ENCODE measurements at places on chromosomes 2 and 18. TPM values are rescaled to one million over a fixed set of nuclear protein-coding genes. Genes with fewer than 3 reads are reported as not detected.

The ABCG5 gene
- total RNA-seq, result not detected

The AKAIN1 gene
- not detected for total RNA-seq

The ACOXL gene
- not detected for total RNA-seq

The ADGRF3 gene
- total RNA-seq, result 4.0 TPM

The SP140 gene
- total RNA-seq, result 111 TPM

The EGR4 gene
- 0.55 TPM for total RNA-seq

The IL18R1 gene
- 17.9 TPM for total RNA-seq

The SLC14A1 gene
- 3.6 TPM for total RNA-seq

The EML6 gene
- total RNA-seq, result 1.3 TPM

The FAM110C gene
- total RNA-seq, result 0.44 TPM

The UCN gene
- total RNA-seq, result 1.7 TPM

The SLC40A1 gene
- 1.9 TPM for total RNA-seq

- no peak for DNase-seq
Measured at GRCh38 chr18:79438898-79439627, 43.3 kb downstream of the NFATC1 start.

GRCh38 chr2:164523009-164523408 is 98.3 kb downstream of the GRB14 start:
- DNase-seq, result no peak

- DNase-seq, result no peak
Measured at GRCh38 chr18:46013484-46014189, 46.5 kb upstream of the EPG5 start.

- no peak for DNase-seq
Measured at GRCh38 chr2:189609853-189610252, 29.3 kb upstream of the SLC40A1 start.

DNA sequence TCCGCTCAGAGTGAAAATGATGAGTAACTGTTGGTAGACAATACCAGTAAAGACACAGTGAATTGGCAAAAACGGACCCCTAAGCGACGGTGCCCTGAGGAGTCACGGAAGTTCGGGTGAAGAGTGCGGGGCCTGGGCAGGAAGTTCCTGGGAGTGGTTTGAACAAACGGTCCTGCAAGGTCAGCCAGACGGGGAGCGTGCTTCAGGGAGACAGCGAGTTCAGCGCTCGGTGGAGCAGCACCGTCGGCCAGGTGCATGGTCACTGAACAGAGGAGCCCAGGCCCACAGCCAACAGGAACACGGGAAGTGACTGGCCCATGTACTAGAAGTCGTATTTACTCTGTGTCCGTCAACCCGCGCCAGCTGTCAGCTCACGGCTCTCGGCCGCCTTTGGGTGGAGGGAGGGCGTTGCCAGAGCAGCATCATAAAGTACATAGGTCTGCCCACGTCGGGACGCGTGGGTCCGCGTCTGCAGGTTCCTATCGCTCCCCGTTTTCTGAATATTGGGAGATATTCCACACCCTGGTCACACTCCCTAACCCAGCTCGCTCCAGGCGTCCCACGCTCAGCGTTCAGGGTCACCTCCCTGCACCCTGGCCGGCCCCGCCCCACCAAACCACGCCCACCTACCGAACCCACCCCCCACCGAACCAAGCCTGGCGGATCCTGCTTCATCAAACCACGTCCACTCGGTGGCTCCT is 75.6 kb upstream of the UXS1 start:
- peak; percentile 12 for DNase-seq

- DNase-seq, result no peak
Measured at GRCh38 chr18:12882453-12883371, 1.3 kb downstream of the PTPN2 start.

DNA sequence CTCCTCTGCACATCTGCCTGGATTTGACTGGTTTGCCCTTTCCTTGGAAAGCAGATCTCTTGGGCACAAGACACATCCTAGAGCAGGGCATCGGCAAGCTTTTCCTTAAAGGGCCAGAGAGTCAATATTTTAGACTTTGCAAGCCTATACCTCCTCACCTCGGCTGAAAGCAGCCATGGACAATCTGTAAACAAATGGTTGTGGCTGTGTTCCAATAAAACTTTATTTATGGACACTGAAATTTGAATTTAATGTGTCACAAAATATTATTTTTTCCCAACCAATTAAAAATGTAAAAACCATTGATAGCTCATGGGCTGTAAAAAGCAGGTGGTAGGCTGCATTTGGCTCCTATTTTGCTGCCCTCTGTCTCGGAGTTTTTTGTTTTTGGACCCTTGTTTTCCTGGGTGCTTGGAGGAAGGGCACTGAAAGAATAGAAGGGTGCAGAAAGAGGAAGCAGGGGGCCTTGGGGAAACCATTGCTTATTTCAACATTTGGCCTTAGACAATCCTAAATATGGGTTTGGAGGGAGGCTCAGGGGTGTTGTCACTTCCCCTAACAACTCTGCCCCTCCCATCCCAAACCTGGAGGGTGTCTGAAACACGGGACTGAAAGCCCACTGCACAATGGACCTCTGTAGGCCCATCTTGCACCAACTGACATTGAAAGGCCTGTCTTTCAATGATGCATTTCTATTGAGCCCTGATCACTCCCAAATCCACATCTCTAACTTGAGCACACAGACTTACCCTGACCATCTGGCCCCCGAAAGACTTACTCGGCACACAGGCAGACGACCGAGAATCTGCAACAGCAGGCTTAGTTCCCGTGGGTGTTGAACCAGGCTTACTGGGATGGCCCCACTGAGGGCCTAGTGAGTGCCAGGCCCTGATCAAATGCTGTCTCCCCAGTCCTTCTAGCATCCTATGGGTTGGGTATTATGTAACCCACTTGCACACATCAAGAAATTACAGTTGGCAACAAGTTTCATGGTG is 7.1 kb upstream of the ZFP36L2 start:
- no peak for DNase-seq

DNA sequence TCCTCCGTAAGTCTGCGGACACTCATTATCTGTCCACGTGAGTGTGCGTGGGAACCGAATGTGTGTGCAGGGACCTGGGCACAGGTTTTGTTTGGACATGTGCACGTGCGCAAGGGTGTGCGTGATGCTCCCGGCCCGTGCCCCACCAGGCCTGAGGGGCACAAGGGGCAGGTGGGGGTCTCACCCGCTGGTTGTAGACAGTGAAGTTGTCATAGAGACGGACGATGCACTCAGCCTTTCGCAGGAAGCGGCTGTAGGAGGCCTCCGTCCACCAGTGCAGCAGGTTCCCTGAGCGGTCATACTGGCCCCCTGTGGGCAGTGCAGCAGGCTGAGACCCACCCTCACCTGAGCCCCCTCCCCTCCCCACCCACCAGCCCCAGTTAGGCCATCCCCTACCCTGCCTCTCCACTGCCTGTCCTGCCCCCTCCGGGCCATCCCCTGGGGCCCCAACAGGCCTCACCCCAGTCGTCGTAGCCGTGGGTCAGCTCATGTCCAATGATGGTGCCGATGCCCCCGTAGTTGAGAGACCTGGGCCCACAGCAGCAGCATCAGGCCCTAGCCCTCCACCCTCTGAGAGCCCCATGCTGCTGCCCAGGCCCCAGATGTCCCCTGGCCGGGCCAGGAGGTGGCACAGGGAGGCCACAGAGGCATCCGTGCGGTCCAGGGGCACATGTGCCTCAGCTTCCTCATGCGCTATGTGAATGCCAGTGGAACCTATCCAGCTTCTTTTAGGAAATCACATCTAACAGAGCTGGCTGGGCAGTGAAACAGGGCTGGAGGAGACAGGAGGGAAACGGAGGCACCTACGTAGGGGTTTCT is 6.1 kb downstream of the ECEL1 start:
- DNase-seq, result no peak

DNA sequence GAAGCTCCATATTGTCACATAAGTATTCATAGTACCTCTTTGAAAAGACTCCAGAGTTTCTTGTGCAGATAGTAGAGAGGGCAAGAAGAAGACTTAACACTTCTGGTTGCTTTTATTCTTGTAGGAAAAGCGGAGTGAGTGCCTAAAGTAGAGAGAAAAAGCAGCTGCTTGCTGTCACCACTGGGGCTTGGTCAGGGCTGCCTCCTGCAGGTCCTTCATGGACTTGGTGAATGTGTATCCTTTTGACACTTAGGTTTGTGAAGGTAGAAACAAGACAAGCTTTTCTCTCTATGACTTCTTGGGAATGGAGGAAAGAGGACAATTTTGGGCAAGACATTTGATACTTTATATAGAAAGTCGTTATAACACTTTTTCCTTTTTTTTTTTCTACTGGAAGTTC is 312.8 kb upstream of the FANCL start:
- no peak for DNase-seq

GRCh38 chr2:210818473-210818872 is 262.1 kb downstream of the CPS1 start:
- no peak for DNase-seq

DNA sequence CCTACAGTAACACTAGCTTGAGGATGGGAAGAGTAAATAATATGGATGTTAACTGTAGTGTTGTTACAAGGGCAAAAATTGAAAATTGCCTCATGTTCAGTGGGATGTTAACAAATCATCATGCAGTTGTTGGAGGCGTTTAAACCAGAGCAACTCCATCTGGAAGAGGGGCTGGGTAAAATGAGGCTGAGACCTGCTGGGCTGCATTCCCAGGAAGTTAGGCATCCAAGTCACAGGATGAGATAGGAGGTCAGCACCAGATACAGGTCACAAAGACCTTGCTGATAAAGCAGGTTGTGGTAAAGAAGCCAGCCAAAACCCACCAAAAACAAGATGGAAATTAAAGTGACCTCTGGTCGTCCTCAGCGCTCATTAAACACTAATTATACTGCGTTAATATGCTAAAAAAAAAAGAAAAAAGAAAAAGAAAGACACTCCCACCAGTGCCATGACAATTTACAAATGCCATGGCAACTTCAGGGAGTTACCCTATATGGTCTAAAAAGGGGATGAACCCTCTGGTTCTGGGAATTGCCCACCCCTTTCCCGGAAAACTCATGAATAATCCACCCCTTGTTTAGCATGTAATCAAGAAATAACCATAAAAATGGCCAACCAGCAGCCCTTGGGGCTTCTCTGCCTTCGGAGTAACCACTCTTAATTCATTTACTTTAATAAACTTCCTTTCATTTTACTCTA is 101.4 kb downstream of the MYO5B start:
- DNase-seq, result no peak

- DNase-seq, result no peak
Measured at GRCh38 chr2:120261387-120262006, 8.8 kb downstream of the RALB start.

- DNase-seq, result no peak
Measured at GRCh38 chr2:62568983-62569837, 63.2 kb upstream of the TMEM17 start.

DNA sequence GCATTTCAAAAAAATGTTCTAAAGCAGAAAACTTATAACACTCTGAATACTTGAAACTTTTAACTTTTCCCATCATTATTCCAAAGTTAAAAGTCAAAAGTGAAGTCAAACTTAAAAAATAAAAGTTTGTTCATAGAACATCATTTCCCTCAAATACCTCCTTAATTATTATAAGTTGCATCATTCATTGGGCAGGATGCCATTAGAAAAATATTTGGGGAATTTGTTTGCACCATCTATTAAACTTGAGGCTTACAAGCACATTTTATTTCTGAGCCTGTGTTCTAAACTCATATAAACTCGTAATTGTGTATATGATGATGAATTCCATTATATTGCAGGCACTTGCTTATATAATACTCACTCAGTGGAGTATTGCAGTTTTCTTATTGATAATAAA is 588.0 kb upstream of the NRXN1 start:
- DNase-seq, result no peak

GRCh38 chr18:79336556-79337142 is 59.1 kb upstream of the NFATC1 start:
- DNase-seq, result no peak

DNA sequence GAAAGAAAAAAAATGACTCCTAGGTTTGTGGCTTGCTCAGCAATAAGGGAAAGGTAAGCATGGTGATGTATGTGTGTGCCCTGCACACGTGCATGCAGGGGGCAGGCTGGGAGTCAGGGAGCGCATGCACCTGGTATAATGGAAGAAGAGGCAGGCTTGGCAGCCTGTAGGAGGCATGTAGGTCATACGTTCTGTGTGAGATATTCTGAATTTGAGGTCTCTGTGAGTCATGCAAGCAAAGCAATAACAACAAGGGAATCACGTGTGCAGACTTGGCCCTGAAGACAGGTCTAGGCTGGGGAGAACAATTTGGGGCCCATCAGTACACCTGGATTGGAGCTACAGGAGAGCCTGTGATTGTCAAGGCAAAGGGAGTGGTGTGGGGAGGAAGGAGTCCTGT is 94.5 kb upstream of the TTC39C start:
- DNase-seq, result no peak

GRCh38 chr2:20521682-20522189 is 74.9 kb downstream of the RHOB start:
- DNase-seq, result no peak

DNA sequence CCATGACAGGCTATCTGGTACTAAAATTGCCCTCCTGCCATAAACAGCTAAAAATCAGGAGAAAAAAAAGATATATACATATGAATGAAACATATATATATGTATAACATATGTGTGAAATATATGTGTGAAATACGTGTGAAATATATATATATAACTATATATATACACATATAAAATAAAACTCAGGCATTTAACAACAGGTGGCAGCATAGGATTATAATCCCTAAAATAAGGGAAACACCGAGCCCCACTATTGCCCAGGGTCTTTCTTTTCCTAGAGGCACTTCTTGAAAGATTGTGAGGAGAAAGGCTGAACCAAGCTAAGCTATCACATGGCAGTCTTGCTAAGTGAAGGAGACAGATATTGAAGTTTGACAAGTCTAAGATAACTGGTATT is 65.9 kb upstream of the CYTIP start:
- no peak for DNase-seq

DNA sequence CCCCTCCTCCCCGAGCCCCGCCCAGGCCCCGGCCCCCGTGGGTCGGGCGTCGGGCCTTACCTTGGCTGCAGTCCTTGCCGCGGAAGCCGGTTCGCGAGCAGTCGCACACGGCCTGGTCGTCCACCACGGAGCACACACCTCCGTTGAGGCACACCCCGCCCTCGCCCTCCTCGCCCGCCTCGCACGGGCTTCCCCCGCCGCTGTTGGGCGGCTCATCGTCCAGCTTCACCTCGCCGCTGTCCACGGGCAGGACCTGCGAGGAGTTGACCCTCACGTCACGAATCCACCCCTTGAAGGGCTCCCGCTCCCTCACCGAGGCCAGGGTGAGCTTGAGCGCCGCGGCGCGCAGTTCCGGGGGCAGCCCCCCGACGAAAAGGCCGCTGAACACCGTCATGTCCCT is 4.5 kb downstream of the NRXN1 start:
- no peak for DNase-seq

DNA sequence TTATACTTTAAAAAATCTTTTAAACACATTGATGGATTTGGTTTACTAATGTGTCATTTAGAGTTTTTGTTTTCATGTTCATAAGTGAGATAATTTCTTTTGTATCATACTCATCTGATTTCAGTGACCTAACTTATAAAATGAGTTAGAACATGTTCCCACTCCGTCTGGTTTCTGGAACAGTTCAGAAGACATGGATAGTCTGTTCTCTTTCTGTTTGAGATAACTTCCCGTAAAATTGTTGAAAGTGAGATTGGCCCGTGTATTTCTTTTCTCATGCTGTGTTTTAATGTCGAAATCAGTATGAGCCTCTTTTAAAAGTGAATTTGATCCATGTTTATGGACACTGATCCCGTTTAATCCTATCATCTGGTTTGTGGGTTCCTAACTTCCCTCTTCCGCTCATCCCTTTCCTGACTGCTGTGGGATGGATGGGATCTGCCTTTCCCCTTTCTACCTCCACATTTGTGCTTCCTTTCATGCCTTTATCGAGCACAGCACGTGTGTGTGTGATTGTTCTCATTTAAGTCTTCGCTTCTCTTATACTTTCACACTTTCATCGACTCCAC is 78.9 kb downstream of the COPS8 start:
- no peak for DNase-seq

- no peak for DNase-seq
Measured at GRCh38 chr18:22385718-22386117, 32.0 kb downstream of the CTAGE1 start.

GRCh38 chr2:126786765-126787164 is 111.9 kb upstream of the TEX51 start:
- DNase-seq, result no peak
